Stimulated activated CD4-positive, alpha-beta T cell treated with anti-CD3 and anti-CD28 coated beads, Interleukin-4, amount 100 ng/mL, for 24 hours (primary cell): ENCODE measurements at places on chromosomes 1 and 21.

- DNase-seq: no peak
Observed at GRCh38 chr1:193533853-193534252, 347.4 kb upstream of the B3GALT2 start.

DNA sequence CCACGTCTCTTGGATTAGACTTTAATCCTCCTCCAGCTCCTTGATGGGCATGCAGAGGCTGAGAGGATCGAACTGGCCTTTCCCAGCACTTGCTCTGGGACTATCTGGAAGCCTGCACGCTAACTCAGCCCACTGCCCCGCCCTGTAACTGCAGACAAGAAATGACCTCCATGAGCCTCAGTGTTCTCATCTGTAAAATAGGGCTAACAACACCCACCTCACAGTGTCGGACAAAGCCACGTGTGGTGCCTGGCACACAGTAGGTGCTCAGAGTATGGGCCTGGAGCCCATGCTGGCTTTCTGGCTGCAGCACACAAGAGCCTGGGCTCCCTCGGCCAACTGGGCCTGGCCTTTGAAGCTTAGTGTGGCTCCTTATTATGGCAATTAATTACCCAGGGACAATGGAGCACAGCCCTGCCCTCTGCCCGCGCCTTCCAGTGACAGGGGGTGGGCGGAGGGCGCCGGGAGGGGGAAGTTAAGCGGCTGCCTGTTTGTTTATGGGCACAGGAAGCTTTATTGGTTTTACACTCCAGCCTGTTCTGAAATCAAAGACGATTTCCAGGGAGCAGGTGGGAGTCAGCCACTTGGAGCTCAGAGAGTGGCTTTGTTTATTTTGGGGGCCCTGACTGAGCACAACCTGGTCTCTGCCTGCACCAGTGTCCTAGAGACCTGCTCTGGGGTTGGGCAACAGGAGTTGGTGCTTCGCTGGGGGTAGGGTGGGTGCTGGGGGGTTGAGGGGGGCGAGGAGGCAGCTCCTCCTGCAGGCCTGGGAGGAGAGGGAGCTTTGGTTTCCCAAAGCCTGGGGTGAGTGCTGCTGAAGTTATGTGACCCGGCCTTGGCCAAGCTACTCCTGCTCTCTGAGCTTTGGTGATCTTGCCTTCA, 31.0 kb downstream of the PAX7 start:
- no peak for DNase-seq

DNA sequence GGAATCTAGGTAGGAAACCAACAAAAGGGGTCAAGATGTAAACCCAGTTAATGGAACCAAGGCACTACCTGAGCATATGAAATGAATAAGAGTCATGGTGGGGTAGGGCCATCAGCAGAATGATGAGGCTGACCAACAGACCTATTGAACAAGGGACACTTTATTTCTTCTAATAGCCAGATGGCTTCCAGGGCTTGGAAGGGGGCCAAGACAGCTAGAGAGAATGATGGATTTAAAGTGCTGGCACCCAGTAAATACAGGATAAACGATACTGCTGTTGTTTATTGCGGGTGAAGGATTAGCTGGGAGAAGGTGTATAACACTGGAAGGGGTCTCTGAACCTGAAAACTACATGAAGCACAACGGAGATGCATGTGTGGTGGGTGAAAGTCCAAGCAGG, 15.6 kb downstream of the DDAH1 start:
- no peak for DNase-seq

DNA sequence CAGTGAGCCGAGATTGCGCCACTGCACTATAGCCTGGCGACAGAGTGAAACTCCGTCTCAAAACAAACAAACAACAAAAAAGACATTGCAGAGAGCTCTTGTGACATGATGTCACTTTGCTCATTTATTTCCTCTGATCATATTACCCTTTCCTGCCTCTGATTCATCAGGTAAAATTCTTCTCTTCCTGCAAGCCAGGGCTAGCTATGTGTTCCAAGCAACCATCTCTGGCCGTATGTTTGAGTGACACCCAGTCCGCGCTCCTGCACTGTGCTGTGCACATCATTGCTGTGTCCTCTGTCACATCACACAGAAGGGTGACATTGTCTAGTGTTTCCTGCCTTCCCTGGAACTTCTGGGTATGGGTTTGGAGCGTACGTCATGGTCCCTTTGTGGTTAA, 251.3 kb downstream of the PCP4 start:
- DNase-seq: no peak
